Activated CD8-positive, alpha-beta memory T cell treated with anti-CD3 and anti-CD28 coated beads, Interleukin-2, amount 10 ng/mL, durations not matched to agents 7 days and 5 days (primary cell): ENCODE measurements at places on chromosomes 16 and 17. TPM values are rescaled to one million over a fixed set of nuclear protein-coding genes. Genes with fewer than 3 reads are reported as not detected.
A peak's percentile ranks its signal among the peaks of the same experiment; 100 is the strongest.

GRCh38 chr17:76519048-76519966 lies 18.1 kb upstream of the RHBDF2 start:
- no peak overlapping the region for H3K4me3 ChIP-seq
- H3K27me3 ChIP-seq: peaks cover 5% of the 10 kb centered on the region
- DNase-seq: no peak
- peaks cover 29% of the 10 kb centered on the region for H3K4me1 ChIP-seq
- H3K36me3 ChIP-seq: no peaks in the 10 kb centered on the region

DNA sequence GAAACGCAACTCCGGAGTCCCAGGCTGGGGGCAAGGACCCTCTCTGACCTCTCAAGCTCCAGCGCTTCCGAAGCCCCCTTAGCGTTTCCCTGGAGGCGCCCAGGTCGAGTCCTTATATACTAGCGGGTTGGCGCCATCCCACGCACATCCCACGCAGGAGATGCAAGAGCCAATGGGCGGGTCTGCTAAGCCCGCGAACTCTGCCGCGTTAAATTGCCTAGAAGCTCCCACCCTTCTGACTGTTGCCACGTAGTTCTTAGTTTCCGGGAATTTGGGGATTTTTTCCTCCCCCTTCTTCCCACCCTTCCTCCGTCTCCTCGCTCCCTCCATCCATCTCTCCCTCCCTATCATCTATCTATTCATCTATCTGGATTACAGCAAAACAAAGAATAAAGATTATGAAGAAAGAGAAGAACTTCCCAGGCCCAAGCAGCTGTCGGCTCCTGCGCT lies at the start of gene SLFN11:
Gene SLFN11, minus strand, starts transcription at position 88 of the 450 bp plus-strand sequence. CDS start 9,814 bp downstream, outside the sequence.
- peak within 1 kb of the TSS; percentile 99 for H3K27ac ChIP-seq
- peaks cover 38% of the 10 kb centered on the region for H3K36me3 ChIP-seq
- H3K27me3 ChIP-seq: no peaks in the 10 kb centered on the region
- peak within 1 kb of the TSS; percentile 96 for H3K4me3 ChIP-seq
- peaks cover 56% of the 10 kb centered on the region for H3K4me1 ChIP-seq

GRCh38 chr16:70574595-70575271 lies 51.1 kb downstream of the SF3B3 start:
- H3K27ac ChIP-seq: no peak overlapping the region
- H3K4me1 ChIP-seq: peaks cover 34% of the 10 kb centered on the region
- H3K36me3 ChIP-seq: peaks cover 40% of the 10 kb centered on the region
- no peak overlapping the region for H3K4me3 ChIP-seq
- DNase-seq: no peak

The SYCE1L gene
- total RNA-seq: 4.1 TPM

The OR4D1 gene
- total RNA-seq: 0.12 TPM

DNA sequence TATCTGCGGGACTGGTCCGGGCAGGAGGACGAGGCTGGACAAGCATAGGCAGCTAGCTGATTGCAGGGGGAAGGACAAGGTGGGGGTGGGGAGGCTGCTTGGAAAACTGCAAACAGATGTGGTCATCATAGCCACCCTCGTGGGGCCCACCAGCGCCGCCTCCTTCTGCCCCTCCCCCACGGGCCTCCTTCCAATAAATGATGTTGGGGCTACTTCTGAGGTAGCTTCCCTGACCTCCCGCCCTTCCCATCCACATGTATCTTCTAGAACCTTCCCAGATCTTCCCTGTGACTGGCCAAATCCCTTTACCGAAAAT lies 12.3 kb upstream of the CDC42EP4 start:
- H3K27ac ChIP-seq: no peak overlapping the region
- H3K4me3 ChIP-seq: no peak overlapping the region
- no peaks in the 10 kb centered on the region for H3K4me1 ChIP-seq
